NCI-H1694 (cell line): ENCODE measurements at places on chromosomes 13 and 19.

GRCh38 chr13:76684336-76684735 is 201.9 kb downstream of the KCTD12 start:
- DNase-seq: no peak

DNA sequence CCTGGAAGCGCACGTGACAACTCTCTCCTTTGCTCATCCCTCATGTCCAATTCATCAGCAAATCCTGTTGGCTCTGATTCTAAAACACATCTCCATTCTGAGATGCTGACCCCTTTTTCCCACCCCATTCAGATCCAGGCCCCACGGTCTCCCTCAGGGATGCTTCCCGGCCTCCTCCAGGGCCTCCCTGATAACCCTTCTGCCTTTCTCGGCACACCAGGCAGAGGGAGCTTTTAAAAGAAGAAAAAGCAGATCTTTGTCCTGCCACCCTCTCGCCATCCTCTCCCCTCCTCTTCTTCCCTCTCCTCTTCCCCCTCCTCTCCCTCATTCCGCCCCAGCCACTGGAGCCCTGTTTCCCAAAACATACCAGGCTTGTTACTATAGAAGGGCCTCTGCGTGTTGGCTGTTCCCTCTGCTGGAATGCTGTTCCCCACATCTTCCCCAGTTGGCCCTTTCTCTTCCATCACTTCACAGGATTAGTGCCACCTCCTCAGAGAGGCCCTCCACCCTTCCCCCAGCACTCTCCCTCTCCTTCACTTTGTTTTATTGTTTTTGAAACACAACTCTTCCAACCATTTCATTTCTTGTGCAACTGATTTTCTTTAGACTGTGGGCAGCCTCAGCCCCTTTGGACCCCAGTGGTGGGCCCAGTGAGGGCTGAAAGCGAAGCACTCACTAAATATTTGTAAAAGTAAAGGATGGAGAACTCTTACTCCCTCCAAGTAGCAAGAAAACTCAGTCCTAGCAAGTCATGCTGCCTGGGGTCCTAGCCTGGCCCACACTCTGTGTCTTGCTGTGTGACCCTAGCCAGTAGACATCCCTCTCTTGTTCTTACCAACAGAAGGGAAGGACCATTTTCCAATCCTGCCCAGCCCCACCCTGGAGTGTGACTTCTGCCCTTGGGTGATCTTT is 2.5 kb upstream of the CRLF1 start:
- no peak for DNase-seq

DNA sequence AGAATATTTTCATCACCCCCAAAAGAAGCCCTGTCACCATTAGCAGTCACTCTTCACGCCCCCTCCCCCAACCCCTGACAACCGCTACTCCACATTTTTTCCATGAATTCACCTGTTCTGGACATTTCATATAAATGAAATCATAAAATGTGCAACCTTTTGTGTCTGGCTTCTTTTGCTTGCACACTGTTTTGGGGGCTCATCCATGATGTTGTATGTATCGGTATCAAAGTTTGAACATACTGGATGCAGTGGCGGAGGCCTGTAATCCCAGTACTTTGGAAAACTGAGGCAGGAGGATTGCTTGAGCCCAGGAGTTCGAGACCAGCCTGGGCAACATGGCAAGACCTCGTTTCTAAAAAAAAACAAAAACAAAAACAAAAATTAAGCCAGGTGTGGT is 7.2 kb downstream of the GADD45B start:
- no peak for DNase-seq

DNA sequence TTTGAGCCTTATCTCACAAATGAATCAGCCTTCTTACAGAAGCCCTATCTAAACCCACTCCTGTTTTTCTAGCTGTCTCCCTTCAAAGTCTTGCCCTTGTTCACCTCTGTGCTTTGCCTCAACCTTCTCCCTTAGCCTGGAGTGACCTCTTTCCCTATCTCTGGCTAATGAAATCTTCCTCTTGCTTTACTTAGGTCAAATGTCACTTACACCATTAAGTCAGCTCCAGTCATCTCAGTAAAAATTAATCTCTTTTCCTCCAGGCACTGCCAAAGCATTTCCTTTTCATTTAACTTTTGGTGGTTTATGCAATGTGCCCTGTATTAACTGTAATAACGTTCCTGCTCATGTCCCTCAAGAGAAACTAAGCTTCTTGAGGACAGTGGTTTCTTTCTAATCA is 596.5 kb upstream of the MIR17HG start:
- no peak for DNase-seq

GRCh38 chr19:39064405-39064804 is 19.8 kb upstream of the ACP7 start:
- DNase-seq: no peak

DNA sequence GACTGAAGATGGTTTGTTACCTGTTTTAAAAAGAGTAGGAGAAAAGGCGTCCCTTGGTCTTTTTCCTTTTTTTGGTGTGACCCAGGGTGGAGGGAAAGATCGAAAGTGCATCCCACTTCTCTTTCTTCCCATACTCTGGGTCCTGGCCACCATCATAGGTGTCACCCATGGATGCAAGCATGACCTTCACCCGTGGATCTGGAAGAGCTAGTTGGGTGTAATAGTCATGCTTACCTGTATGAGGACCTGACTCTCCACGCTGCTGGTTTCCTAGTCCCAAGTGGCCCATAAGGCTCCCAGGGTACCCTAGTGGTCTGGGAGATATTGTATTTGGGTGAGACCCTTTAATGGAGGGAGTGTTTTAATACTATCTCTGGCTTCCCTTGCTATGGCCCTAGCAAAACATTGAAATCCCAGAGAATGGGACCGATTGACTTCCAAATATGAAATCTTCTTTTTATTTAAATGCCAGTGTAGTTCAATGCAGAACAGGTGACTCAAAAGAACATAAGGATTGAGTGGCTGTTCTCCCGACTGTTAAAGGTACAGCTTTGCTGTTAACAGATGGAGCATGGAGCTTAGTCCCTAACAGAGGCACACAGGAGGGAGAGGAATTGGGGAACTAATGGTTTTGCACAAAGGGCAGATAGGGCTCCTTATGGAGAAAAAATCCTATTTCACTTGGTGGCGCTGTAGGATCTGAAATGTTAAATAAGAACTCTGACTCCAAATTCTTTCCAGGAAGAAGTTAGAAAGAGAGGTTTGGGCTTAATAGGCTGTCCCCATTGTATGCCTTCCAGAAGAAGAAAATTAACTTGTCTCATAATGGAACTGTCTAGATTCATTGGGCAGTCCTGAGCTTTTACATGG is 7.0 kb upstream of the ZNF550 start:
- DNase-seq: no peak

GRCh38 chr13:45809801-45810394 is 41.7 kb downstream of the SIAH3 start:
- no peak for DNase-seq

- no peak for DNase-seq
These were observed 222.1 kb downstream of the MZT1 start for GRCh38 chr13:72505376-72505775.

DNA sequence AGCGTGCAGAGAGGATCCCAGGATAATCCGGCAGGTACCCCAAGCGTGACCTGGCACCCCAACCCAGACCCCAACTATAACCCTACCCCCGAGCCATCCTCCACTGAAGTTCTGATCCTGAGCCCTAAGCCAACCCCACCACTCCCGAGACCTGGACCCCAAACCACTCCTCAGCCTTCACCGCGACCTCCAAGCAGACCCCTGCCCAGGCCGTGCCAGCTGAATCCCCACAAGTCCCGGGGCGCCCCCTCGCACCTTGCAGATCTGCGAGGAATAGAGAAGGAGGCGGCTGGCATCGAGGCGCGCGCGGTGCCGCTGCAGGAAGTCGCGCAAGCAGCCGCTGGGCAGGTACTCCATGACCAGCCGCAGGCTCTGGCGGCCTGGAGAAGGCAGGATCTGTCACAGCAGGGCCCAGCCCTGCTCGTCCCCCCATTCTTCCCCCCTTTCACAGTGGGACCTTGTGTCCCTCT is 10.1 kb upstream of the INSL3 start:
- DNase-seq: no peak

GRCh38 chr19:57557659-57558058 is 2.0 kb downstream of the ZNF550 start:
- no peak for DNase-seq

DNA sequence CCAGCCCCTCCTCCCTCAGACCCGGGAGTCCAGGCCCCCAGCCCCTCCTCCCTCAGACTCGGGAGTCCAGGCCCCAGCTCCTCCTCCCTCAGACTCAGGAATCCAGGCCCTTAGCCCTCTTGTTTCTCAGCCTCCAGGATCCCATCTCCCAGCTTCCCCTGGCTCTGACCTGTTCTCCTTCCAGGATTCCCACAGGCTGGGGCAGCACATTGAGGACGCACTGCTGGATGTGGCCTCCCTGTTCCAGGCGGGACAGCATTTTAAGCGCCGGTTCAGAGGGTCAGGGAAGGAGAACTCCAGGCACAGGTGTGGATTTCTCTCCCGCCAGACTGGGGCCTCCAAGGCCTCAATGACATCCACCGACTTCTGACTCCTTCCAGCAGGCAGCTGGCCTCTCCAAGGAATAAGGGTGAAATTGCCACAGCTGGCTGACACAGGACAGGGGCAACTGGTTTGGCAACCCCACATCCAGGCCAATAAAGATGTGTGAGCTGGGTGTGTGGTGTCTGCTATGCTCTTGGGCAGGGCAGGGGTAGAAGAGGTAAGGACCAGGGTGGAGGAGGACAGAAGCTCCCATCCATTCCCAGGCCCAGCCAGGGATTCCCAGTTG is 22.4 kb downstream of the CPT1C start:
- no peak for DNase-seq

GRCh38 chr19:56917529-56917928 is 77.0 kb upstream of the PEG3 start:
- no peak for DNase-seq

GRCh38 chr13:62432295-62432694 is 1016.6 kb upstream of the PCDH20 start:
- DNase-seq: no peak

GRCh38 chr13:97914540-97914939 is 38.9 kb upstream of the IPO5 start:
- no peak for DNase-seq

DNA sequence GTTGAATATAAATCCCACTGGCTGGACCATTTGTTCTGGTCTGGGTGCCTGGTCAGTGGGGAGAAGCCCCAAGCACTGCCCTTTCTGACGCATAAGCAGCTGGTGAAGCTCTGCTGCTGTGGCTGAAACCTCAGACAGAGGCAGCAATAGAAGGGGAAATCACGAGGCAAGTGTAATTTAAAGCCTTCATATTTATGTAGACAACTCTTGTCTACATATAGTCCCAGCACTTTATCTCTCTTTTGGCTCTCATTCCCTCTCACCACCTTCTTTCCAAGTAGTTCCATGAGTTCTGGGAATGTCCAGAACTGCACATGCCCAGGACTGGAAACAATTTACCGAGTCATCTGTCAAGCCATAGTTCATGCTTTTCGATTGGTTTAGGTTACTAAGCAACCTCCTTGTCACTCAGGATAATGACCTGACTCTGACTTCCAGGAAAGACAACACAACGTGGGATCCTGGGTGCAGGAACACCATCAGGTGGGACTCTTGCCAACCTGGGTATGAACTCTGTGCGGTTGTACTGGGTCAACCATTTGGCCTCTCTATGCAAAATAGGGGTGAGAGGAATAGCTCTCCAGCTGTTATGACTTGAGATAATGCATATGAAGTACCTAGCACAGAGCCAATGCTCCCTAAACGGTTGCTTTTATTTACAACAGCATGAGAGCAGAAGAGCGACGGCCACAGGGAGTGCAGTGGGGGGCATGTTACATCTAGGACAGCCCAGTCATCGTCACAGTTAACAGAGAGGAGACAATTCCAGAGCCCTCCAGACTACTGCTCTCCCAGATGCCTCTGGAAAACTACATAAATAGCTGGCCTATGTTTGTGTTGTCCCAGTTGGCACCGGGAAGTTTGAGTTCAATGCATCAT is 321.9 kb downstream of the FOXO1 start:
- DNase-seq: no peak

- DNase-seq: no peak
These were observed 548.5 kb downstream of the SLITRK1 start for GRCh38 chr13:83333614-83334388.

DNA sequence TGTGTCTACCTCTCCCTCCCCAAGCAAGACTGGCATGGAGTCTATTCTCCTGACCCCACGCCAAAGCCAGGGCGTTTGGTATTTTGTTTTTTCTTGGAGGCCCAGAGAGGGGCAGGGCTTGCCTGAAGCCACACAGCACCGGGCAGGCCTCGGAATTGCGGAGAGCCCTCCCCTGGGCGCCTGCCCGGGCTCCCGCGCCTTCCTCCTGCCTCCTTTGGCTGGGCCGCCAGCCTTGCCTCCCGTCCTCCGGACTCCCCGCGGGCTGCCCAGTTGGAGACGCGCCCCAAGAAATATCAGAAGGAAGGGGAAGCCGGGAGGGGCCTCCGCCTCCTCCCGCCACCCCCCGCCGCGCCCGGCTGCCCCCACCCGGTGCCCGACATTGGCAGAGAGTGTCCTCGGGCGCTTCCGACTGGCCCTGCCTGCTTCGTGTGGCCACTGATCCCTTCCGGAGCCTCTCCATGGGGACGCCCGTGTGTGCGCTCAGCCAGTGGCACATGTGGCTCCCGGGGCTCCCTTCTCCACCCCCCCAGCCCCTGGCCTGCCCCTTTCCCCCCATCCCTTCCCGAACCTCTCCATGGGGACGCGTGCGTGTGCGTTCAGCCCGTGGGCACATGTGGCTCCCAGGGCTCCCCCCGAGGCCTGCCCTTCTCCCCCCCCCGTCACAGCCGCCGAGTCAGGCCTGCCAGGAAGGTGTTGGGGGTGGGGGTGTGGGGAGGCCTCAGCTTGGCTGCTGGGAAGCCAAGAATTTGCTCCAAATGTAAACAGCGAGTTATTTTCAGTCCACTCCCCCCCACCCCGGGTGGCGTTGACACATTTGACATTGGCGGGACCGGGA is 37.3 kb downstream of the NFIC start:
- no peak for DNase-seq

GRCh38 chr19:46975011-46975924 is 44.4 kb upstream of the NPAS1 start:
- DNase-seq: no peak

DNA sequence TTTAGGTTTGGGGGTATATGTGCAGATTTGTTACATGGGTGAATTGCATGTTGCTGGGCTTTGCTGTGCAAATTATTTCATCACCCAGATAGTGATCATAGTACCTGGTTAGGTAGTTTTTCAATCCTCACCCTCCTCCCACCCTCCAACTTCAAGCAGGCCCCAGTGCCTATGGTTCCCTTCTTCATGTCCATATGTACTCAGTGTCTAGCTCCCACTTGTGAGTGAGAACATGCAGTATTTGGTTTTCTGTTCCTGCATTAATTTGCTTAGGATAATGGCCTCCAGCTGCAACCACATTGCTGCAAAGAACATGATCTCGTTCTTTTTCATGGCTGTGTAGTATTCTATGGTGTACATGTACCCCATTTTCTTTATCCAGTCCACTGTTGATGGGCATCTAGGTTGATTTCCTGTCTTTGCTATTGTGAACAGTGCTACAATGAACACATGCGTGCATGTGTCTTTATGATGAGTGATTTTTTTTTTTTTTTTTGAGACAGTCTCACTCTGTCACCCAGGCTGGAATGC is 42.9 kb upstream of the POMP start:
- no peak for DNase-seq
